ENCODE measurements at places on chromosomes 7 and 10. TPM values are rescaled to one million over a fixed set of nuclear protein-coding genes. Genes with fewer than 3 reads are reported as not detected.

Gene PLPP4
- total RNA-seq = not detected

Gene EXOSC1
- 25.6 TPM for total RNA-seq

Gene NAT16
- not detected for total RNA-seq

Gene SNCG
- total RNA-seq = 123 TPM

DNA sequence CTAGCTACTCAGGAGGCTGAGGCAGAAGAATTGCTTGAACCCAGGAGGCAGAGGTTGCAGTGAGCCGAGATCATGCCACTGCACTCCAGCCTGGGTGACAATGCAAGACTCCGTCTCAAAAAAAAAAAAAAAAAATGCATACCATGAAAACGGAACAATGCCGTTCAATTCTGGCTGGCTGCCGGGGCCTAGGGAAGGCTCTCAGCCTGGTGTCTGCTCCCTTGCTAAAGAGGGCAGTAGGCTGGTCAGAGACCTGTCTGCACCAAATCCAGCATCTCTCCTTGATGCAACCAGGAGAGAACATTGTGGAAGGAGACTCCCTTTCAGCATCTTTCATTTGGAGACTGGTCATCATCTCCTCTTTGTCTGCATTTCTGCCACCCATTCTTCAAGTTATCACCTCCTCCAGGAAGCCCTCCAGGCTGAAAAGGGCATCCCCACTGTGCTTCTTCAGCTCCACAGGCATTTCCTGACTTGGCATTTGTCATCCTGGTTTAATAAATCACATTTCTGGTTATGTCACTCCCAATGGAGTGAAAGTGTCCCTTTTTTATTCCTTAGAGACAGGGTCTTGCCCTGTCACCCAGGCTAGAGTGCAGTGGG is 24.7 kb downstream of the MYL10 start:
- peak; percentile 9 for DNase-seq

- DNase-seq = no peak
These were observed 109.2 kb downstream of the PPP1R3A start for GRCh38 chr7:113809581-113809980.

DNA sequence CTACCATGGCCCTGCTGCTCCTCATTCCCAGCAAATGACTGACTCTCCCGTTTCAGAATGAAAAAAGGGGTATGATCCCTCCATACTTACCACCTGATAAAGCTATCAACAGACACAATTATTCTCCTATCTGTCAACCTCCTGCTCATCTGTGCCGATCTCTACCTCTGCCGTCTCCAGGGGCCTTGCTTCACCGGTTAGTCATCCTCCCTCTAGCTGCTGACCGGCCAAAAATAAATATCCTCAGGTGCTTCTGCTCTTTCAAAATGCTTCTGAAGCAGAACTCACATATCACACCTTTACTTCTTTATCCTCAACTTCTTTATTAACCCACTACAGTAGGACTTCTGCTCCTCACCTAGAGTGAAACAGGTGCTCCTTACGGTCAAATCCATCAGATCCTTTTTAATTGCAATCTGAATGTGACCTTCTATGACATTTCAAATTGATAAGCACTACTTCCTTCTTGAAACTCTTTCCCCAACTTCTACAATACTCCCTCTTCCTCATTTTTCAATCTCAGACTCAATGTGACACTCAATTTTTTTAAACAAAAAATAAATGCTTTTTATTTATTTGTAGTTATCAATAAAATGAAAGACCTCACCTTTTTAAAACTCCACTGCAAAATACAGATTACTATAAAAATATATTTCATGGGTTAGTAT is 63.2 kb downstream of the LMBR1 start:
- no peak for DNase-seq

DNA sequence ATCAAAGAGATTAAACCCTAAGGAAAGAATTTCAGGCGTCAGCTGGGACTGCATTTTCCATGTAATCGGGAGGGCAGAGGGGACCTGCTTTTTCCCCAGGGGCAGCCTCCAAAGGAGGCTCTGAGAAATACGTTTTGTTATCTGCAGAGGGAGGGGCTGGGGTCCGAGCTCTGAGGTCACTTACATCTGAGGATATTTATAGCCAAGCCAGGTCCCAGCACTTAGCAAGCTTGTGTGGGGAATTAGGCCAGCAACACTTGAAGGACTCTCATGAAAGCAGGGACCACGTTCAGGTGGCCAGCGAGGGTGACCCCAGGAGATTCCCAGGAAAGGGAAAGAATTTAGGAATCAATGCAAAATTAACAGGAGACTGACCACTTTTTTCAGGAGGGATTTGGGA is 20.6 kb upstream of the GDI2 start:
- DNase-seq = no peak

DNA sequence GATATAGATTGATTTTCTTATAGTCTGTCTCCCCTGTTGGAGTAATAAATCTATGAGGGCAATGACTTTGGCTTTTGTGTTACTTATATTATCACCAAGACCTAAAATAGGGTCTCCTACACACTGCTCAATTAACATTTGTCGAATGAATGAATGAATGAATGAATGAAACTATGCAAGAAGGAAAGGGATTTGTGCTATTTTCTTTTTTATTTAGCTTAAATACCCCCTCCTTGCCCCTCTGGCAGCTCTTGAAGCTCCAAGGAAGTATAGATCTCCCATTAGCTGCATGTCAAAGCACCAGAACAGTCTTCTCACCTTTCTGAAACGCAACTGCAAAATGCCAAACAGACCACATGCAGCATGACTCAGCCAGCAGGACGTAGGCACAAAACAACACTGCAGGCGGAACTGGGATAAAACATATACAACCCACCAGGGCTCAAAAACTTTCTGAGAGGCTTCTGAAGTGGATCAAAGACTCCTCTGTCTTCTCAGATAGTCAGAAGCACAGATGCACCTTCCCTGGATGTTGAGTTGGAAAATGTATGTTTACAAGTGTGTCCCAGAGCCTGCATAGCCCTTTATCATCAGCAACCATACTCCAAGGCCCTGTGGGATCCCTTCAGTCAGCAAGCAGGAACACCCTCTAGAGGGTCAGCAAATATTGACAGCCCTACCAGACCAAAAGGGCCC is 187.8 kb downstream of the NPSR1 start:
- no peak for DNase-seq

Gene PNLIP
- total RNA-seq = 2.7 TPM

DNA sequence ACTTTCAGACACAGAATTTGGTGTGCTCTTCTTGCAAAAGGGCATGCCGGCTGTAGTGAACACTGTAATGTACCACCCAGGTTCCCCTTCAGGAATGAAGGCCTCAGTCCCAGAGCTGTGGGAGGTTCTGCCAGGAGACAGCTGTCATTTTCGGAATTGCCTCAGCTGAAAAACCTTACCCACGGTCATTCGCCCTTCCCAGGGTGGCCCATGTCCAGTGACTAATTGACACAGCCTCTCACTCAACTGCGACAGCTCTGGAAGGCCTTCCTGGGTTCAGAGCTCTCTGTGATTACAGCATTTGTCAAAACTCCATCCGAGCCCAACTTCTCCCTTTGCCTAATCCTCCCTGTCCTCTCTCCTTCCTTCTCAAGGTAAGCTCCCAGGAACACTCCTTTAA is 43.7 kb upstream of the WAC start:
- DNase-seq = no peak

DNA sequence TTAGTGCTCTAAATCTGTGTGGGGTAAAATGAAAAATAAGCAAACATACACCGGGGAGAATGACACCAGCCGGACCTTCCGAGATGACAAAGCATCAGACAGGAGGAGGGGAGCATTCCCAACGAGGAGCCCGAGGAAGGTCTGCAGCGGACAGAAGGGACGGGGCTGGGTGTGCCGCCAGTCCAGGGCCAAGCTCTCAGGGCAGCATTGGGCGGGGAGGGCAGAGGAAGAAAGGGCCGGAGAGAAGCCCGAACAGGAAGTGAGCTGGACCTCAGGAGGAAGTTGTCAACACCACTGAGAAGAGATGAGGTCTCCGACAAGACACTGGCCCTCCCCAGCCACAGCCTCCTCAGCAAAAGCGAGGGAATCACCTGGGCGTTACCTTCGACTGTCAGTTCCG is 182.6 kb upstream of the RNF32 start:
- no peak for DNase-seq

GRCh38 chr10:115004236-115004862 is 66.4 kb downstream of the TRUB1 start:
- DNase-seq = no peak

Gene AOAH
- 10.0 TPM for total RNA-seq

Gene DPCD
- 5.5 TPM for total RNA-seq

Gene LIPJ
- total RNA-seq = 0.87 TPM

GRCh38 chr10:94010886-94011285 is 17.2 kb downstream of the PLCE1 start:
- DNase-seq = no peak

DNA sequence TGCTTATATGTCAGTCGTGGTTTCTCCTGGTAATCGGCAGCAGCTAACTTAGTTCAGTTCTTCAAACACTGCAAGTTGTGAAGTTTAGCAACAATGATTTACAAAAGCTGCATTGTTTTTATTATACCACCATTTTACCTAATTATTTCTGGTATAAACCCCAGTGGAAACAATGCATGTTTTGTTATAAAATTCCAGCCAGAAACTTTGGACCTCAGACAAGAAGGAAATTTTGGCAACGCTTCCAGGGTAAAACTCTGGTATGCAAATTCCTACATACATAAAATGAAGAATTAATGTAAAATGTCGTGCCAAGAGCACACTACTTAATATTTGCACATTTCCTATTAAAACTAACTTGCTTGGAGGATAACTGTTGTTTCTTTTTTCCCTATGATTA is 277.4 kb upstream of the LYZL1 start:
- no peak for DNase-seq
